ENCODE measurements at places on chromosomes 13 and 19. TPM values are rescaled to one million over a fixed set of nuclear protein-coding genes. Genes with fewer than 3 reads are reported as not detected.

CACTIN gene
- total RNA-seq: 55.5 TPM

ZNF536 gene
- total RNA-seq: not detected

- no peak for DNase-seq
These were observed 719 bp upstream of the GRK1 start for GRCh38 chr13:113666329-113666670.

DNA sequence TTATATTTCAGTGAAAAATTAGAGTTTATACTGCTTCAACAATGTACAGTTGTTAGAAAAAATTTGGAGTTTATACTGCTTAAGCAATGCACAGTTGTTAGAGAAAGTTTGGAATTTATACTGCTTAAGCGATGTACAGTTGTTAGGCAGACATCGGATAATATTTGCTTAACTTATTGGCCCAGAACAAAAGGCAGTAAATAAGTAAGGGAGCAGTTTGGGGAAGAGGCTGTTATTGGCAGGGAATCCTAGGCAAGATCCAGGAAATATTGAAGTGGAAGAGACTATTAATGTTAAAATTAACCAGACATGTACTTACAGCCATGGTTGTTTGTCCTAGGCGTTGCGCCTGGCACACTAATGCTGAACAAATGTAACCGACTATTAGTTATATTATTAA, 166.9 kb downstream of the GPC5 start:
- no peak for DNase-seq

GRCh38 chr19:15280915-15281683, 48.9 kb upstream of the EPHX3 start:
- DNase-seq: peak; percentile 28

DNA sequence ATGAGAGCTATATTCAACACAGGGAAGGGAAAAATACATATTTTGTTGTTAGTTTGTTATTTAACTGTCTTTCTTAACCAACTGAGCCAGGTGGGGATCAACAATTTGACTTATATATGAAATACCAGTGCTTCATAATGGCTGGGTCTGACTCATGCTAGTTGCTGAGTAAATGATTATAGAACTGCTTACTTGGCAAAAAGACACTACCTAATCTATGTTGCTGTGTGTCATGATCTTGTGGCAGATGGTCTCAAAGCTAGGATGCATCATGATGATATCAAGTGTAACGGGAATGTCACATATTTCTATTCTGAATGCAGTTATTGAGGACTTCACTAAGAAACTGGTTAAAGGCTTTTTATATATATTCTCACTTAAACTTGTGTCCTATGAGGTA, 727.4 kb upstream of the SLITRK1 start:
- no peak for DNase-seq

DNA sequence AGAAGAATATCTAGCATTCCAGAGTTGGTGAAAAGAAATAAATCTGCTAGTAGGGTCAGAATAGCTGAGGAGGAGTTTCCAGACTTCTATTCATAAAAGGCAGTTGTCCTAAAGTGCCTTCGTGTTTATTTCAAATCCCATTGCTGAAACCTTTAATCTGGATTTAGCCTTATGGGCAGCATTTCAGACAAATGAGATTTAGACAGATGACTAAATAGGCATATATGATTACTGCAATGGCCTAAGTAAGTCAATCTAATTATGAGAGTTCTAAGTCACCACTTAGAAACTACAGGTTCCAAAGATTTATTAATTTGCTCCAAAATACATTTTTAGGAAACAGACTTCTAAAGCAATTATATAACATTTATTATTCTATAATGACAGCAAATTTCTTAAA, 368.7 kb downstream of the LIG4 start:
- no peak for DNase-seq

DNA sequence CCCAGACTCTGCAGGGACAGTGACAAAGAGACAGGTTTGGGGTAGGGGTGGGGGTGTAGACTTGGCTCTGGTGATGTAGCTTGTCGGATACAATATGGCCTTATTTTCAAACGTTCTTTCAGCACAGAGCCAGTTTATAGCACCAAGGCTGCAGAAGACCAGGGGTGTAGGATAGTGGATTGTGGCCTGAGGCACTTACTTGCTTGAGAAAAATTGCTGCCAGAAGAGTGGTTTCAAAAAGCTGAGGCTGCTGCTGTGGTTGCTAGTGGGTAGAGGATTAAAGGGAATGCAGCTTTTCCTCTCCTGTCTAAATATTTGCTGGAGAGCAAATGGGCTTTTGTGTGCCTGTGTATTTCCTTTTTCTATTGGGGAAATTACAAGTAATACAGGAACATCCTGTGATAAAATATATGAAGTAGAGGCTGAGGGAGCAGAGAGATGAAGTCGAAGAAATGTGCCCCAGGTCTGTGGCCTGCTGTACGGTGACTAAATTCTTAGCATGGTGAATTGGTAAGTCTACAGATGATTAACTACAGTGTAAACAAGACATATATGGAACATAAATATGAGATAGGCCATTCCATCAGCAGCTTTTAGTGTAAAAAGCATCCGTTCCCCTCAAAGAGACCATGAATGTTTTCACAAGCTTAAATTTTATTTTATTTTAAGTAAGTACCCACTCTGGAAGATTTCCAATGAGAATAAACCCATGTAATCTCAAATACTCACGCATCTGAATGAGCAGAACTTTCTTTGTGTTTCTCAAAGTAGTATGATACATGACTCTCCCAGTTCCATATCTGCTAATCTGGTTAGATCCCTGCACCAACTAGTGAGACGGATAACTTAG, 112.9 kb downstream of the LRCH1 start:
- DNase-seq: peak; percentile 76

GRCh38 chr19:39384839-39385568, 5.9 kb downstream of the PAF1 start:
- DNase-seq: no peak
